MCF 10A (cell line): ENCODE measurements at places on chromosomes 1 and 21. TPM values are rescaled to one million over a fixed set of nuclear protein-coding genes. Genes with fewer than 3 reads are reported as not detected.

DNA sequence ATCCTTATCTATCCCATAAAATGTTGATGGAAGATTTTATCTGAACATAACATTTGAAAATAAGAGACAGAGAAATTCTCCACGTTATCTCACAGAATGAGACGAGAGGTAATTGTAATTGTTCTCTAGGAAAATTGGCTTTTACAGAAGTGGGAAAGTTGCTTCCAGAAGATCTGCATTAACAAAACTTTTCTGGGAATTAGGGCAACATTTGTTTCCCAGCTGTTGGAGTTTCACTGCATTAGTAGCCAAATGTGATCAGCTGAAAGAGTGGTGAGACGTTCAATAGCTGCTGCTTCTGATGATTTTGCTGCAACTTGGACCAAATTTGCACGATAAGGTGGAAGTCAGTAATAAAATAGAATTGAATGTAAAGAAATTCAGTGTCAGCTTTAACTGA lies 7.6 kb downstream of the CHODL start:
- no peak for DNase-seq

DNA sequence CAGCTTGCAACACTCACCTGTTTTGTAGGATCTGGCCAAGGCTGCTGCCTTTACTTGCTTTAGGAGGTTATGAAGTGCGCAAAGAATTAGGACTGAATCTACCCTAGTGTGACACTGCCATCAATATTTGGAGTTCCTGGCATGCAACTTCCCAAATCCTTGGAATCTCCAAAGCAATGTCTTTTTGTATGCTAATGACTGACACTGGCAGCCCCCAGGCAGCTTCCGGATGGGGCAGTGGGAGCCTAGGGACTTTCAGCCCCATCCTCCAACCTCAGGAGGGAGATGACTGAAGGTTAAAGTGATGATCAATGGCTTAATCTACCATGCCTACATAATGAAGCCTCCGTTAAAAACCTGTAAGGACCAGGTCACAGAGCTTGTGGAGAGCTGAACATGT lies 5.5 kb downstream of the RCC2 start:
- DNase-seq: no peak

- DNase-seq: no peak
Measured at GRCh38 chr1:221087919-221088318, 208.7 kb downstream of the HLX start.

GBP7 gene
- not detected in 2 replicates for total RNA-seq

RGS8 gene
- not detected in 2 replicates for total RNA-seq
